ENCODE measurements at places on chromosomes 13 and 19.

DNA sequence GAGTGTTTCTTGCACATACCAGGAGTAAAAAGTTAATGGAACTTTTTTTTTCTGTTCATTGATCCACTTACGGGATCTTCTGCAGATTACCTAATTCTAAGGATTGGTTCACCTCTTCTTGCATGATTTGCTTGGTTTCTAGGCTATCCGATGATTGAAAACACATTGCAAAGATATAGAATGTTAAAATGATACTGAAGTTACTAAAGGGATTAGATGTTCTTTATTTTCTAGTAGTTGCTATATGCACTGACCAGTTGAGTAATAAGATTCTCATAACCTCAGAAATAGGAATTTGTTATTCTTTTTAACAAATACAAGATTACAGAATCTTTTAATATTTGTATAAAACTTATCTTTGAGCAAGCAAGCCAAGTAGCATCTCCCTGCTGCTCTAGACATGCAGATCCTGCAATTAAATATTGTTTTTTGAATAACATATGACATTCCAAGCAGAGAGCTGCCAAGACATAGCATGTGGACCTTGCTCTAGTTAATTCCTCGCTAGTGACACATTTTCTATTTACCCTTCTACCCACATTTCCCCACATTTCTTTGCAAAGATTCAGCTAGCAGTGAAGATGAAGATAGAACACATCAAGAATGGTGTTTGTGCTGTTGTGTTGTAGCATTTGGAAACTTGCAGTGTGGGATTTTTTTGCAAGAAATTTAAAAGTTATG lies 51.7 kb upstream of the RNF113B start:
- no peak overlapping the region for H3K4me3 ChIP-seq
- H3K4me1 ChIP-seq, result peaks cover 25% of the 10 kb centered on the region
- DNase-seq, result peak; percentile 81
- H3K36me3 ChIP-seq, result 0 out of 2 replicates have a peak, but pooled peaks cover 3% of the 10 kb centered on the region
- peak overlapping the region; percentile 51 for H3K27ac ChIP-seq

DNA sequence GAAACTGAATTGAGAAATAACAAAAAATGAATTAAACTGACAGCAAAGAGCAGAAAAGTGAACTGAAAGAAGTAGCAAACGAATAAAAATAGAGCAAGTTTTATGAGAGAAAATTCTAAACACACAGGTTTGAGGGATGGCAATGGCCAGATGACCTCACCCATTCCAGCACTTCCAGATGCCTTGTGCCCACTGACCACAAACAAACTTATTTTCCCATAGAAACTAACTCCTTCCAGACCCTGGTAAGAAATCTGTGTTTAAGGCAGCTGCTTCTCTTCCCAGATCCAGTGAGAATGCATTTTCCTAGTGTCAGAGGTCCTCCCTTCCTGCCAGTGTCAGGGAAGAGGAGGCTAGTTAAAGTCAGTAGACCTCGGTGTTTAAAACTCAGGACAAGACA lies 51.7 kb downstream of the RXFP2 start:
- no peak overlapping the region for H3K27ac ChIP-seq
- peak; percentile 36 for DNase-seq
- H3K36me3 ChIP-seq, result no peaks in the 10 kb centered on the region
- no peaks in the 10 kb centered on the region for H3K27me3 ChIP-seq

DNA sequence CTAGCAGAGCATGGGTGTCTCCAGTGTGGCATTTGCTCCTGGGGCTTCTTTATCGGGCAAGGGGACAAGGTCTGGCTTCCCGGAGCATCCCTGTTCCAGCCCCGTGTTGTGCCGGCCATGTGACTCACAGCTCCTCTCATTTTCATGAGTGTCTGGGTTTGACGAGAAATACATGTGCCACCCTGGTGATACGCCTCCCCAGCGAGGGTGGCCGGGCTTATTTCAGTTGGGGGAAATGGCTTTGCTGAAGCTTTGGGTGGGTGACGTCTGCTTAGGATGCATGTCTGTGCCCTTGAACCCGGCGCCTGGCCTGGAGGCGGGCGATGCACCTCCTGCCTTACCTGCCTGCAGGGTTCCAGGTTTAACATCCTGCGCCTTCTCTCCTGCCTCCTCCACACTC lies 61.9 kb upstream of the LDLR start:
- no peak overlapping the region for H3K27ac ChIP-seq
- DNase-seq, result no peak

DNA sequence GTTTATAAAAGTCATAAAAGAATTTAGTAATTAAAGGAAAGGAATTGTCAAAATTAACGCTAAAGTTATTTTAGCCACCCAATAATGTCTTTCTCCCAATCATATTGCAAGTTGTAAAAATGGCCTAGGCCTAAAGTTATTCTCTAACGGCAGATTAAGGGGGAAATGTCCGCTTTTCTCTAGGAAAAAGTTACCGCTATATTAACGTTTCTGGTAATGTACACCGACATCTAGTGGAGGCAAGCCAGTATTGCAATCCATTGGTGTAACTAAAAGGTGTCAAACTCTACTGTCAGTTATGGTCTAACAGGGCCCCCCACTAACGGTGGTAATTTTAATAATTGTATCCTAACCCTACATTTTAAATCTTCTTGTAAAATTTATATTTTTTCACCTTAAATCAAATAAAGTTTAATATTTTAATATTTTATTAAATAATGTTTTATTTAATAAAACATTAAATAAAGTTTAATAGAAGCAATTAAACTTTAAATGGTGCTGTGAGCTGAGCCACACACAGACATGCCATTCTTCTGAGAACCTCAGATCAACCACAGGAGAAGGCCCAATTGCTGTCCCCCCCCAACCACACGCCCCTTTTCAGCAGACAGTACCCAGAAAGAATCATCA lies 35.9 kb upstream of the ZSCAN5A start:
- DNase-seq, result peak; percentile 71
- H3K27me3 ChIP-seq, result no peaks in the 10 kb centered on the region
- no peak overlapping the region for H3K4me3 ChIP-seq
- no peaks in the 10 kb centered on the region for H3K4me1 ChIP-seq
- H3K27ac ChIP-seq, result no peak overlapping the region

DNA sequence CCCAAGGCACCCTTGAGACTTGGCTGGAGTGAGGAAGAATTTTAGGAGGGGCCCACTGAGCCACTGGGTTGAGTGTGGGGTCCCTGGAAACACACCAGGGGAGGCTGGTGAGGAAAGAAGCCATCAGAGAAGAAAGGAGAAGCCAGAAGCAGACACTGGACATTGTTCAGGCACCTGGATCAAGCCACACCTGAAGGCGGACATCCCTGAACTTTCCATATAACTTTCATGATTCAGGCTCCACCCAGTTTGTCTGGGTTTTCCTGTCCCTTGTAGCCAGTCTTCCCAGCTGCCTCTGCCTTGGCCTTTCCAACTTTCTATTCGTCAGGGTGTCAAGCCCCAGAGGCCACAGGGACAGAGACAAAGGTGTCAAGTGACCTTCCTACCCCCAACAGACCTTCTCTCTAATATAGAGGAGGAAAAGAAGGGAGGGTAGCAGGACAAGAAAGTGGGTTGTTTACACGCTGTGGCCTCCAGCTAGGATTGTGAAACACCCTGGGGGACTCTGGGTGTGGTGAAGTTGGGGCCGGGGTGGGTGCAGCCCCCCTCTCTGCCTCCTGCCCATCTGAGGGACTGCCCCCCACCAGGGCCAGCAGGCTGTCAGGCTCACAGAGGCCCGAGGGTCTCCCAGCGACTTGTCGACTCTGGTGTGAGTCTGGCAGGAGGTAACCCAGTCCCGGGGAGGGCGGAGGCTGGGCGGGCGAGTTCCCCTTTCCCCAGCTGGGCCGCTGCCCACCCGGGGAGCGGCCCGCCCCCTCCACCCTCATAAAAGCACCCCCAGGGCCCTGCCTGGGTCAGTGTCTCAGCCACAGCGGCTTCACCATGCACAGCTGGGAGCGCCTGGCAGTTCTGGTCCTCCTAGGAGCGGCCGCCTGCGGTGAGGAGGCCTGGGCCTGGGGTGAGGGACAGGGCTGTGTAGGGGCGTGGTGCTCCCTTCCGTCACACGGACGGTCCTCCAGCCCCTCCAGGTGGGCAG lies at the start of gene CFD:
Gene CFD (plus strand): TSS at position 797 of the 976 bp plus-strand sequence. CDS start 26 bp downstream, at position 823.
- DNase-seq, result peak; percentile 36
- H3K36me3 ChIP-seq, result no peaks in the 10 kb centered on the region
- peak within 1 kb of the TSS; percentile 43 for H3K4me3 ChIP-seq
- H3K27ac ChIP-seq, result no peak within 1 kb of the TSS
- no peaks in the 10 kb centered on the region for H3K27me3 ChIP-seq

DNA sequence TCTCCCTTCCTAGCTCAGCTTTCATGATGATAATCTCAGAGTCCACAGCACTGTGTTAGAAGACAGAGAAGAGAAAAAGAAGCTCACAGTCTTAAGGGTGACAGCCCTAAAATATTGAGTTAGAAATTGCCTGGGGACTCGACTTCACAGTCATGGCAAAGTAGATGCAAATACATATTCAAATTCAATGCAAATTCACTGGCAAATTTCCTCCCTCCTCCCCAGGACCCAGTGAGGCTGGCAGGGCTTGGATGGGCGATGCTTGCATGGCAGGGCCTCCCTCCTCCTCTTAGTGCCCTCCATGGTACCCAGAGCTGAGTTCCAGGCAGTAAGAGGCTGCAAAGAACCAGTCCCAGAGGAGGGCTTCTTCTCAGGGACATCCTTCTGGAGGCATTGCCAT lies 115.6 kb upstream of the UQCRFS1 start:
- no peak overlapping the region for H3K4me3 ChIP-seq
- no peaks in the 10 kb centered on the region for H3K27me3 ChIP-seq
- no peak for DNase-seq
- H3K36me3 ChIP-seq, result no peaks in the 10 kb centered on the region
- peaks cover 5% of the 10 kb centered on the region for H3K4me1 ChIP-seq

DNA sequence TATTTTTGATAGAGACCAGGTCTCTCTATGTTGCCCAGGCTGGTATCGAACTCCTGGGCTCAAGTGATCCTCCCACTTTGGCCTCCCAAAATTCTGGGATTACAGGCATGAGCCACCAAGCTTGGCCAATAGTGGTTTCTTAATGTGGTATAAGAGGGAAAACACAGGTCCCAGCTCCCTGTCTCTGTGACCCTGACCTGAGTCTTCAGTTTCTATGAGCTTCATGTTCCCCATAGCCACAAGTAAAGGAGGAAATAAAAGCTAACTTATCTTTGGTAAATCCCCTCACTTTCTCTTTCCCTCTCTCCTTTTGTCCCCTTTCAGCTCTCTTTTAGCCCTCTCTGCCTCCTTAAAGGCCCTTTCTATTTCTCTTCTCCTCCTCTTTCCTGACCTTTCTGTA lies 50.3 kb downstream of the ABCC4 start:
- no peak overlapping the region for H3K27ac ChIP-seq
- H3K27me3 ChIP-seq, result no peaks in the 10 kb centered on the region
- H3K4me1 ChIP-seq, result peaks cover 14% of the 10 kb centered on the region
- no peak overlapping the region for H3K4me3 ChIP-seq
- no peaks in the 10 kb centered on the region for H3K36me3 ChIP-seq

DNA sequence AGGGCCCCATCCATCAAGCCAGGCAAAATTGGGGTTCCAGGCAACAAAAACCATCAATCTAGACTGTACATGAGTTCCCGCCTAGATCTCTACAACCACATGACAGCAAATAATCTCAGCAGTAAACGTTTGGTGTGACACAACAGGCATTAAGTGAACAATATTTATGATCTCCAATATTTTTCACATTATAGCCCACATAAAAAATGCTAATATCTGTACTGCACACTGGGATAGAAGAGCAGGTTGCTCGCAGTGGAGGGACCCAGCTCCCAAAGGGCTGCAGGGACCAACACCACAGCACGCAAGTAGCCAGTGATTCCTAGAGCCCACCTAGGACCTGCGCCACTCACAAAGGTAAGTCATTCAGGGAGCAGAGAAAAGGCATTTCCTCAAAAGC lies 25.9 kb downstream of the LATS2 start:
- H3K27ac ChIP-seq, result no peak overlapping the region
- H3K27me3 ChIP-seq, result no peaks in the 10 kb centered on the region
- no peak for DNase-seq
- peaks cover 56% of the 10 kb centered on the region for H3K4me1 ChIP-seq
- H3K4me3 ChIP-seq, result no peak overlapping the region

DNA sequence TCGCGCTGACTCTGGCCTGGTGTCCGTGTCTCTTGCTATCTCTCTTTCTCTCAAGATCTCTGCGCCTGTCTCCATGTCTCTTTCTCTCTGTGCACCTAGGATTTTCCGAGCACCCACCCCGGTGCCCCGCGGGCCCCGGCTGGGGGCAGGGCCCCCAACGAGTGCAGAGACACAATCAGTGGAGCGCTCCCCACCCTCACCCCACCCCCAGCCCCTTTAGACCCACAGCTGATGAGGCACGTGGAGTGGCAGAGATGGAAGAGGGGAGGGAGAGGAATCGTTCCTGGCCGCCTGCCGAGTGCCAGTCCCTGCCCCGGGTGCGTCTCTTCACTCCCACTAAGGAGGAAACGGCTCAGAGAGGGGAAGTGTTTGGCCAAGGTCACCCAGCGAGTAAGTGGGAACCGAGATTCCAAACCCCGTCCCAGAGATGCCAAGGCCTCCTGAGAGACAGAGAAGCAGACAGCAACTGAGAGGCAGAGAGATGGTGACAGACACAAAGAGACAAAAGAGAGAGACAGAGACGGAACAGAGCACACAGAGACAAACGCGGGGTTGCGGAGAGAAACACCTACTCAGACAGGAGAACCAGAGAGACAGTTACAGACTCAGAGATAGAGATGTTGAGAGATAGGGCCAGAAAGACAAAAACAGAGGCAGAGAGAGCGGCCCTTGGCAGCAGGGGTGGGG lies 626 bp upstream of the BCL3 start:
- H3K36me3 ChIP-seq, result peaks cover 12% of the 10 kb centered on the region
- H3K4me3 ChIP-seq, result peak overlapping the region; percentile 99
- peak overlapping the region; percentile 94 for H3K27ac ChIP-seq
- peak; percentile 77 for DNase-seq

- DNase-seq, result no peak
- H3K4me1 ChIP-seq, result no peaks in the 10 kb centered on the region
- H3K4me3 ChIP-seq, result no peak overlapping the region
- no peak overlapping the region for H3K27ac ChIP-seq
These were observed 1528.0 kb downstream of the SLITRK5 start for GRCh38 chr13:89199138-89199537.

DNA sequence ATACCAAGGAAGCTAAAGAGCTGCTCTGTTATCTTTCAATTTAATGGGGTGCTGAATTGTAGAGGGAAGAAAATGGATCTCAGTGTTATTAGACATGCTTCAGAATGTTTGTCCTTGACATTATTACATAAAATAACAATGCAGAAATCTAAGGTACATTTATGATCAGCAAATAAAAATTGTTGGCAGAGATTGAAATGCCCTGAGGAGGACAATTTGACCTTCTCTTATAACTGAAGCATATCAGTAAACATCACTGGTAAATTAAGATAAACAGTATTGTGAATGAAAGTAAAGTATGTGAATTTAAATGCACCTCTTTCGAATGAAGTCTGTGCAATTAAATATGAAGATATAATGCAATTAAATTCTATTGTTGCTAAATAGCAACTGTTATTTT lies 1362.1 kb upstream of the ATXN8OS start:
- H3K27me3 ChIP-seq, result no peaks in the 10 kb centered on the region
- no peak for DNase-seq
- H3K36me3 ChIP-seq, result no peaks in the 10 kb centered on the region
- H3K4me3 ChIP-seq, result no peak overlapping the region
- no peaks in the 10 kb centered on the region for H3K4me1 ChIP-seq
